ENCODE measurements at places on chromosomes 1 and 21.

GRCh38 chr1:53971718-53972117 lies 25.6 kb downstream of the LRRC42 start:
- DNase-seq = no peak

GRCh38 chr1:246078126-246078887 lies 428.8 kb downstream of the SMYD3 start:
- DNase-seq = no peak

DNA sequence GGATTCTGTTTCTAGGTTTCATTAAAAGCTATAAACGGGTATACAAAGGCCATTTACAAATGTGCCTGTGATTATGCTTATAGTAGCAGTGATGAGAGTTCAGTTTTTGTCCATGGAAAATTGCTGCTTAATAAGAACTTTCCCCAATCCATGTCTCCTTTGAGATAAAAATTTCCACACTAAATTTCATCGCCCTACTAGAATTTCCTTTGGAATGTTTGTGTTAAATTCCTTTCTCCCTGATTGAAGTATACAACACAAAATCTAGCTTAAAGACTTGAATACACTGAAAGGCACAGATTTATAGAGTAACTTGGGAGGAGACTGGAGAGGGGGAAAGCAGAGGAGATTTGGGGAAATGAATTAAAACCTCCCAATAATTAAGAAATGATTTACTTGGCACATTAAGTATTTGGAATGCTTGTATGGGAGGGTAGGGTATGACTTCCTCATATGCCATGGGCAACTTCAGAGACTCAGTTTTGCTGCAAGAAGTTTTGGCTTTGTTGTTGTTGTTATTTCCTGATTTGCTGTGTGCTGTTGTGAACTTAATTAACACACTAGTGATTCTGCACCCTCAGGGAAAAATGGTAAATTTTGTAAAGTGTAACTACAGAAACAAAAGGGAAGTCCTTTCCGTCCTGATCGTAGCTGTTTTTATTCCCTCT lies 157.6 kb upstream of the LMO4 start:
- DNase-seq = no peak

GRCh38 chr1:108732398-108732797 lies 14.1 kb upstream of the STXBP3 start:
- DNase-seq = no peak

GRCh38 chr1:167751676-167752075 lies 29.9 kb downstream of the MPZL1 start:
- DNase-seq = no peak

- no peak for DNase-seq
Observed at GRCh38 chr1:176934370-176934769, 230.1 kb downstream of the ASTN1 start.

DNA sequence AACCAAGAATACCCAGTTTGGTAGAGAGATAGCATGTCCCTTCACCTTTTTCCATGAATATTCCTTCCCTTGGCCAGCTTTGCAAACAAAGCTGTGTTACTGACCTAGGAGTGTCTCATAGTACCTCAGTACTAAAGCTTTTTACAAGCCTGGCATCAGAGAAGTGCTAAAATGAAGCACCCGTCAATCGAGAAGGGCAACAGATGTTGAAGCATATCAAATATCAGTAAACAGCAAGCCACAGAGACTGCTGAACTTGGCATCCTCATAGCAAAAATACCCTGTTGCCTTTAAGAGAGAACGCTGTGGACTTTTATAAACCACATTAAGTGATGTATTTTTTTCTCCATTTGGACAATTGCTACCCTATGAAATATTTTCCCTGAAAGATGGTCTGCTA lies 128.6 kb upstream of the HOOK1 start:
- DNase-seq = peak; percentile 34

- no peak for DNase-seq
Observed at GRCh38 chr1:177597393-177597792, 372.5 kb downstream of the SEC16B start.

- DNase-seq = no peak
Observed at GRCh38 chr21:27024971-27025370, 58.1 kb upstream of the ADAMTS5 start.

- no peak for DNase-seq
Observed at GRCh38 chr1:245582026-245582425, 427.2 kb downstream of the KIF26B start.

DNA sequence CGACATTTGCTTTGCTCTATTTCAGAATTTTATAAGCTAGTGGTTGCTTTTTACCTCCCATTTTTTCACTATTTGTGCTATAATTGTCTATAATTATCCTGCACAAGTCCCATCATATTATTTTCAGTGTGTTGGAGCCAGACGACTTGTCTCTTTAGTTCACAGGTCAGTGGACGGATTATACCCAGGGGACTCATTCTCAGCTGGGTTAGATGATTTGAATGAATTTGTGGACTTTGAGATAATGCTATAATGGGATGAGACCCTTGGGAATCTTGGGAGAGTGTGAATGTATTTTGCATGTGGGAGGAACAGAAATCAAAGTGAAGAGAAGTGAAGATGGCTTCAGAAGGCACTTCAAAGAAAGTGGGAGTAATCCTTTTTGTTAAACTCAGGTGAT lies 31.5 kb upstream of the KCNK1 start:
- DNase-seq = no peak

DNA sequence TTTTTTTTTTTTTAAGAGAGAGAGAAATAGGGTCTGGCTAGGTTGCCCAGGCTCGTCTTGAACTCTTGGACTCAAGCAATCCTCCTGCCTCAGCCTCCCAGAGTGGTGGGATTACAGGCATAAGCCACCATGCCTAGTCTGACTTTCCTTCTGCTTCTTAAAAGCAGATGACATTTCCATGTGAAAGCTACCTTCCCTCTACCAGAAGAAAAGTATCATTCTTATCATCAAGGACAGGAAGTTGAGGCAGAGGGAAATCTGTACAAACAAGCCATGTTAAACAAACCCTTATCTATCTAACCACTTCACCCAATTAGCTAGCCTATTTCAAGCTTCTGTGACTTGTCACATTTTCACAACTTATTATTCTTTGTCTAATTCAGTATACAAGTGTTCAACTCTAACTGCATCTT lies 54.8 kb downstream of the SAMSN1 start:
- no peak for DNase-seq

- DNase-seq = no peak
Observed at GRCh38 chr21:38538353-38538752, 40.1 kb upstream of the ERG start.

- DNase-seq = no peak
Observed at GRCh38 chr1:200108659-200109058, 81.1 kb downstream of the NR5A2 start.

GRCh38 chr1:203124011-203124410 lies 3.5 kb upstream of the ADORA1 start:
- DNase-seq = no peak

GRCh38 chr1:53141487-53142055 lies 867 bp downstream of the SLC1A7 start:
- no peak for DNase-seq

DNA sequence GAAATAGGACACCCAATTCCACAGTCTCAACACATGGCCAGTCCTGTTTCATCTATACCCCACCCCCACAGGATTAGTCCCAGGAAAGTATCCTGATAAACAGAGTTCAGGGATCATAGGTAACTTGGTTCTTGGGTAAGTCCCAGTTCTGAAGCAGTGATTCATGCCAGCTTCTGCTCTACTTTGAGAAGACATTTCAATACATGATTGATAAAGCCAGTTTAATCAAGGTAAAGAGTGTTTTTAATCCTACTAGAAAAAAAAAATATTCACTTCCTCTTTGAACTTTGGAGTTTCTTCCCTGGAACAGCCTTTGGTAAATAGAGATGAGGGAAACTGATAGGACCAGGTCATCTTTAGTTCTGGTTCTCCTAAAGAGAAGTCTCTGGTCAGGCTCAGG lies 142.4 kb downstream of the TLR5 start:
- no peak for DNase-seq

DNA sequence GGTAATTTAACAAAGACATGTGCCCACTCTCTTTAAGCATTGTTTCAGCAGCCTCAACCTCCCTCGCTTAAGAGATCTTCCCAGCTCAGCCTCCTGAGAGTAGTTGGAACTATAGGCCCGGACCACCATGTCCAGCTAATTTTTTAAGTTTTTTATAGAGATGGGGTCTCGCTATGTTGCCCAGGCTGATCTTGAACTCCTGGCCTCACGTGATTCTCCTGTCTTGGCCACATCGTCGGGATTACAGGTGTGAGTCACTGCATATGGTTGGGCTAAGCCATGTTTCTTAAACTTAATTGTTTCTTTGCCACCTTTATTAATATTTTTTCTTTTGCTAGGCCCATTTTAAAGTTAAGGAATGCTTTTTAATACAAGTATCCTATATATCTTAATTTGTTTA lies 18.6 kb upstream of the AGPAT3 start:
- no peak for DNase-seq

- peak; percentile 63 for DNase-seq
Observed at GRCh38 chr1:239951511-239952140, 140.1 kb upstream of the FMN2 start.

GRCh38 chr21:45161038-45161945 lies 86.9 kb downstream of the ADARB1 start:
- DNase-seq = no peak

DNA sequence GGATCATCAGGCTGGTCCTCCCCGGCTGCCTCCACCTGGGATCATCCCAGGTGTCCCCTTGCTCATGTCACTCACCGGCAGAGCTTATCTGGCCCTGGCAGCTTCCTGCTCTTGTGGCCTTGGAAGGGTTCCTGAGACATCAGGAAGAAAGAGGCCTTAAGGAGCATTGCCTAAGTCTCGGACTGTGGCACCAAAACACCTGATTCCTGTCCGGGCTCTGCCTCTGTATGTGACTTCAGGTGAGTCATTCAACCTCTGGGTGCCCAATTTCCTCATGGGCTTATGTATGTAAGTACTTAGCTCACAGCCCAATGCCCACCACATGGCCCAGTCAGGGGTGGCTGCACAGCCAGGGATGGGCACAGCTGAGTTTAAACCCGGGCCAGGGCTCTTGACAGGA lies 255.9 kb upstream of the VAMP3 start:
- no peak for DNase-seq
